Suppressor macrophage treated with lipopolysaccharide for 4 hours (primary cell): ENCODE measurements at places on chromosomes 13 and 19.

- no peak for DNase-seq
Observed at GRCh38 chr13:20232556-20233277, 598 bp upstream of the GJB6 start.

DNA sequence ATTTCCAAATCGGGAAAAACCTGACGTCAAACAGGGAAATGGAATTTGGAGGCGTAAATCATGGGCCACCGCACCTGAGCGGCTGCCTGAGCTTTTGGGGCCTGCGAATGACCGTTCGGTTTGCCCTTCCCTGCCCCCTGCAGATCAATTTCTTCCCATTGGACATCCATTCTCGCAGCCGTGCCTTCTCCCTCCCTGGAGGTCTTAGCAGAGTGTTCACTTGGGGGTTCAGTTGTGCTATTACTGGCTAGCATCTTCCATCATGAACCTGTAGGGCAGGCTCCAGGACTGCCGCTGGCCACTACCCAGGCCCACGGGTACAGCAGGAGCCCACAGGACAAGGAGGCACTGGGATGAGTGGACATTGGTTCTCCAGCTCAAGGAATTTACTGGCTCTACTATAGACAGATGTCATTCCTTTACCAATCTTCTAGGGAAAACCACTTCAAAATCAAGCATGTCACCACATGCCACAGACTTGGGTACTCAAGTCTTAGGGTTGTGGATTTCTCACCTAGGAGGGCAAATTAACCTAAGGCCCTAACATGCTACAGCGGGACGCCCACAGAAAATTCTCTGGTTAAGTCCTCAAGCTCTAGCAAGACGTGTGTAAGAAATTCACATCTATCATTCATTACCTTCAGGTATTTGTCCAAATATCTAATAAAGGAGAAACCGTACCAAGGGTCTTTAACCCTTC lies 75.5 kb downstream of the COL4A1 start:
- DNase-seq, result no peak

DNA sequence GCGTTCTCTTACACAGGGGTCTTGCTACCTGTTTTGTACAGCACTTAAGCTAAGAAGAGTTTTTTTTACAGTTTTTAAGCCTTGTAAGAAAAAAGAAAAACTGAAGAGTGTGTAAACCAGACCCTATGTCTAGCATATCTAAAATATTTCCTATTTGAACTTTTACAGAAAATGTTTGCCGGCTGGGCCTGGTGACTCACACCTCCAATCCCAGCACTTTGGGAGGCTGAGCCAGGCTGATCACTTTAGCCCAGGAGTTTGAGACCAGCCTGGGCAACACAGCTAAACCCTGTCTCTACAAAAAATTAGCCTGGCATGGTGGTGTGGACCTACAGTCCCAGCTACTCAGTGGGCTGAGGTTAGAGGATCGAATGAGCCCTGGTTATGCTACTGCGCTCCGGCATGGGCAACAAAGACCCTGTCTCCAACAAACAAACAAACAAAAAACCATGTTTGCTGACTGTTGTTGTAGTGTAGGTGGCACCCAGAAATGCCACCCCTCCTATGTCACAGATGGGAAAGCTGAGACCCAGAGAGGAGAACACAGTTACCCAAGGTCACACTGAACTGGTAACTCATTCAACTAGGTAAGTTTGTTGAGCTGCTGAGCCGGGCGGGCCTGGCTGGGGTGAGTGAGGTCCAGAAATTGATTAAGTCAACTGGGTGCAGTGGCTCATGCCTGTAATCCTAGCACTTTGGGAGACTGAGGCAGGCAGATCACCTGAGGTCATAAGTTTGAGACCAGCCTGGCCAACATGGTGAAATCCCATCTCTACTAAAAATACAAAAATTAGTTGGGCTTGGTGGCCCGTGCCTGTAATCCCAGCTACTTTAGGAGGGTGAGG lies 1.9 kb upstream of the VASP start:
- no peak for DNase-seq

DNA sequence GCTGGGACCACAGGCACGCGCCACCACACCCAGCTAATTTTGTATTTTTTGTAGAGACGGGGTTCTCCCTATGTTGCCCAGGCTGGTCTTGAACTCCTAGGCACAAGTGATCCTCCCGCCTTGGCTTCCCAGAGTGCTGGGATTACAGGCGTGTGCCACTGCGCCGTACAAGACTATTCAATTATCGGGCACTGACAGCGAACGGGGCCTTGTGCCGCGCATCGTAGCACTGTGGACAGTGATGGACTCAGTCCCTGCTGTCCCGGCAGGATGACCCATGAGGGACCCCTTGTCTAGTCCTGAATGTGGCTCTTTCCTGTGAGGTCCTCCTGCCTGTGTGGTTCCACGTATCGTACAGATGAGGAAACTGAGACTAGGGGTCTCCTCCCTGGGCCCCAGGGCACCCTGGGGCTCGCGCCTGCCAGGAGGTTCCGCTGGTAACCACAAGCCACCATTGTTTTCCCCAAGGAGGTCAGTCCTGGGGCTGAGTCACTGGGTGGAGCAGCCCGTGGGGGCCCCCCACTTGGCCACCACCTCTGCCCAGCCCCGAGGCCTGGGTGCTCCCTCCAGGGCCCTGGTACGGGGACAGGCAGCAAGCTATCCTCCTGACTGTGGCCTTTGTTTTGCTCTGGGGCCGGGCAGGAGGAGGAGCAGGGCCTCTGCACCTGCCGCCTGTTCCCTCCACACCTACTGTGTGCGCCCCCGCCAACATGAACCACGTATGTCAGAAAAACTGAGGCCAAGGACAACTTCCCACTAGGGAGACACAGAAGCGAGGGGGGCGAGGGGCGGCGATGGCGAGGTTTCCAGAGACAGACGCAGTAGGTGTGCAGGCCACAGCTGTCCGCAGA lies 2.9 kb upstream of the TCF3 start:
- no peak for DNase-seq

GRCh38 chr13:50205581-50205980 lies 190.3 kb downstream of the KCNRG start:
- DNase-seq, result no peak

- no peak for DNase-seq
Observed at GRCh38 chr13:58126496-58126895, 495.0 kb downstream of the PCDH17 start.

GRCh38 chr13:97758317-97758716 lies 195.2 kb upstream of the IPO5 start:
- no peak for DNase-seq

DNA sequence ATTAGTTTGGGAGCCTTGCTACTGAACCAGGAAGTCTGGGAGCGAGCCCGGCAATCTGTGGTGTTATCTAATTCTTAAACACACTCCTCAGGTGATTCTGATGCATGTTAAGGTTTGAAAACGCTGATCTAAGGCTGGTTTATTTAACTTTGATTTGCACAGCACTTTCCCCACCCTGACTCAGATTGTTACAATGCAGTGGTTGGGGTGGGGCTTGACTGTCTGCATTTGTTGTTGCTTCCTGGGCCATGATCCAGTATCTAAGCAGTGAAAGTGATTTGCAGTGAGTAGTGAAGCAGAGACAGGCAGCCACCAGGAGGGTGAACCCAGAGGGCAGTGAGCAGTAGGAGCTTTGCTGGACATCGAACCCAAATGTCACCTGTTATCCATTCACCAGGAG lies 81.6 kb upstream of the ARGLU1 start:
- no peak for DNase-seq

- DNase-seq, result peak; percentile 9
Observed at GRCh38 chr13:95388420-95389079, 87.3 kb upstream of the ABCC4 start.

DNA sequence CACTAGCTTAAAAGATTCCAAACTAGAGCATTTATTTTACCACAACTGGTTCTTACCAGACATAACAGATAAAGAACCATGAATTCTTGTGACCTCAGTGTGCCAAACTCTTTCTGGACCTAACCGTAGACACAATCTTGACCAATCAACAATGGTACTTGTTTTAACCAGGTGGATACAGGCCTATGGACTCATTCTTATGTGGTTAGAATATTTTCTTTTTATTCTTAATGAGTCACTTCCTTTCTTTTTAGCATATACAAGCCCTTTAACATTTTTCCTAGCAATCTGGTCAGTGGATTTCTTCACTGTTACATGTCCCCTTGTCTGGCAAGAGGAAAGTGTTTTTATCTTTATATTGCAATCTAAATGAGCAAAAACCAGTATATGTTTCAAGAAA lies 792.1 kb upstream of the SPRY2 start:
- DNase-seq, result no peak

- peak; percentile 51 for DNase-seq
Observed at GRCh38 chr13:43085545-43085944, 62.2 kb downstream of the DNAJC15 start.

- no peak for DNase-seq
Observed at GRCh38 chr13:113845723-113846635, 17.9 kb downstream of the GAS6 start.

- no peak for DNase-seq
Observed at GRCh38 chr13:42041684-42042035, 6.8 kb upstream of the DGKH start.

GRCh38 chr19:48683349-48683748 lies 10.5 kb upstream of the NTN5 start:
- DNase-seq, result peak; percentile 25

DNA sequence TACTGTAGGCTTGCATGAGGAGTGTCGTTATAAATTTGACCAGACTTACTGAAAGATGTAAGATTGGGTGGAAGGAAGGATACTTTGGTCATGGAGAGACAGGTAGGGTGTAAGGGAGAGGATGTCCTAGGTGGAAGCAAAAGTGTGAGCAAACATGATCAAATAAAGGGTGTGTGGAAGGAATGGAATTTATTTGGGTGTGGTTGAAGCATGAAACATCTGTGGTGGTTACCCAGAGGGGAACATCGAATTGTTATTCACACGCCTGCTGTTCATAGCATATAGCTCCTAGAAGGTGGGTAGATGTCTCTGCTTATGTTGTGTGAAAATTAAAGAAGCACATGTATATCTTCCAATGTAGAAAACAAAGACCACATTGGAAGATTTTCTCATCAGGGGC lies 157.7 kb downstream of the ATP8A2 start:
- DNase-seq, result no peak

DNA sequence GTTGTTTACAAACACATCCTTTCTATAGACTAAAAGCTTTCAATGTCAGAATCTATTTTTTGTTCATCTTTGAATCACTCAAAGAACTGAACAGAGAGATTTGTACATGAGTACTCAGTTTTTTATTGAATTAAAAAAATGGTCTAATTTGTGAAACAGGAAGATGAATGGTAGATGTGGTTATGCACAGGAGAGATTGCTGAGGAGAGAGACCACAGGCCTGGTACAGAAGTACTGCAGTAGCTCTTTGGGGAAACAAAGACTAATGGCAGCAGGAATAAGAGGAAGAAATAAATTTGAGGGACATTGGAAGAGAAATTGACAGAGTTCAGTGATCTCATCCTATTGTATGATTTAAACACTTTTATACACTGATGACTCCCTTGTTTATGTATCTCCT lies 222.0 kb upstream of the ARGLU1 start:
- no peak for DNase-seq

- DNase-seq, result no peak
Observed at GRCh38 chr13:114076329-114077090, 55.9 kb downstream of the RASA3 start.

GRCh38 chr19:3969435-3970312 lies 1.2 kb downstream of the DAPK3 start:
- DNase-seq, result no peak

GRCh38 chr13:37997641-37998040 lies 128.1 kb upstream of the TRPC4 start:
- DNase-seq, result no peak

GRCh38 chr13:25871389-25872125 lies 180.3 kb downstream of the SHISA2 start:
- DNase-seq, result peak; percentile 58

GRCh38 chr19:5651361-5651760 lies 28.5 kb downstream of the SAFB start:
- DNase-seq, result no peak

DNA sequence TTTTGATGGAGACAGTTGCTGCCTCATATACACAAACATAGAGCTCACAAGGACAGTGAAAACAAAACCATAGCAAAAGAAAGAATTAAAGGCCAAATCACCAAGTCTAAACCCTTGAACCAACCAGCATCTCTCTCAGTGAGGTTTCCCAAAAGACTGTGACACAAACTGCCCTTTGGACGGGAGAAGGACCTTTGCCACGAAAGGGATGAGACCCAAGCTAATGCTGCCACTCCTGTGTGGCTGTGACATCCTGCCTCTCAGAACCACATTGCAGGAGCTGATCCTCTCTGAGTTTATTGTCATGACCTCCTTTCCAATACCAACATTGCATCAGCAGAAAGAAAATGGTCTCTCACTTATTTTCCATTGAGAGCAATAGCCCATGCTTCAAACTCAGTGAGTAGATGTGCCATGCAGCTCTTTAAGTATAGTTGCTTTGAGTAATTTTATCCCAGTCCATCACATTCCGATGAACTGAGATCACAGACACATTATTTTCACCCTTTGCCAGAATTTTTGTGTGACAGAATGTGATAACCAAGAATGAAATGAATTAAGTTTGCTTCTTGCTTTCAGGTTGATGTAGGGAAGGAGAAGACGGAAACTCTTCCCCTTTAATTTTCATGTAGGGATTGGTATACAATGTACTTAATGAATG lies 133.5 kb upstream of the IRS2 start:
- DNase-seq, result no peak

DNA sequence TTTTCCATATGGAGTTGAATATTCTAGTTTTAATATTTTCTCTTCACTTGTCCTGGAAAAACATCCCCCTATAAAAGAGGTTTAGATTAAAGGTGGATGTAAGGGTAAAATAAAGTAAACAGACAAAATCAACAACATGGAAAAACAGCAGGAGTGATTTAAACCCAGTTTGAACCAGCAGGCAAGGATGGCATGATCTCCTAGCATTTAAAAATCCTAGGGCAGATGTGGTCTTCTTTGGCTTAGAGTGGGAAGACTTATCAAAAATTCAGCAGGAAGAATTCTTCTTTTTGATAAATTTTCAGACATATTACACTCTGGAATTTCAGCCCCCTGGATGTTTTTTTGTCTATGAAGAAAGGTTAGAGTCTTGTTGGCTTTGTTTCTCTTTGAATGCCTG lies 36.5 kb downstream of the CLEC17A start:
- no peak for DNase-seq
